HFF-Myc (cell line): ENCODE measurements at places on chromosomes 2 and 18.

- DNase-seq, result no peak
Observed at GRCh38 chr2:7604456-7604855, 687.2 kb downstream of the RNF144A start.

DNA sequence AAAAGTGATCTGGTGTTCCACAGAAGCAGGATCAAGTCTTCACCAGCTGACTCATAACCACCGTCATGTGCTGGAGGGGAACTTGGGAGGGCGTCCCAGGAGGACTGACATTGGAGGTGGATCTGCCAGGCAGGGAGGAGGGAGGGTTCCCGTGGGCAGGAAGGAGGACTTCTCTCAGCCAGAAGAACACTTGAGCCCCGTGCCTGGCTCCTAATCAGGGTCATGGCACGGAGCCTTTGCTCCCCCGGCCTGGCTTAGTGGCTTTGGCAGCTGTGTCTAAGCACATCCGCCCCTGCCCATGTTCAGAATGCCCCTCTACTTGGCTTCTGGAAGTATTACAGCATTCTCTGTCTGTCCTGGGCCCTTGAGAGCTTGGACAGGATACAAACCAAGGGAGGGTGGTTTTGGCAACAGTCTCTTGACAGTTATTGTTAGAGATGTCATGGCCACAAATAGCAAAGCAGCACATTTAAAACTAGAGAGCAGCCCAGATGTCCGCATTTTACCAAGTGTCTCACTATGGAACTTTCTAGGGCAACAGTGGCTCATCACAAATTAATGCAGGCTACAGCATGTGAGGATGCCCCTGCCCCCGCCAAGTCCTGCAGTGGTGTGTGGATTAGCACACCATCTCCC lies 11.5 kb downstream of the PPP1R7 start:
- DNase-seq, result peak; percentile 49

DNA sequence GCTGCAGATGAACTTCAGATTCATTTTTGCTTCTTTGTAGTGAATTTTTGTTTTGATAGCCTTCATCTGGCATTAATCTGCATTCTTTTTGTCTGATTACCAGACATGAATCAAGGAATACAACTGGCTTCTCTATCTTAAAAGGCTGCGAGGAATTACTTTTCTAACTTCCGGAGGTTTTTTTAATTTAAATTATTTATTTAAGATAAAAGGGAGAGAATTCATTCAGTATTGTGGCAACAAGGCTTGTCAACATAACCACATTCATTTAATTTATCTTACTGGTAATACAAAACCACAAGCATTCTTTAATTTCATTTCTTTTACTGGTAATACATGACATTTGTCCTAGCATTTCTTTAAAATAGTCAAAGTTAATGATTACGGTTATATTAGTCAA lies 36.0 kb downstream of the CSRNP3 start:
- DNase-seq, result no peak

DNA sequence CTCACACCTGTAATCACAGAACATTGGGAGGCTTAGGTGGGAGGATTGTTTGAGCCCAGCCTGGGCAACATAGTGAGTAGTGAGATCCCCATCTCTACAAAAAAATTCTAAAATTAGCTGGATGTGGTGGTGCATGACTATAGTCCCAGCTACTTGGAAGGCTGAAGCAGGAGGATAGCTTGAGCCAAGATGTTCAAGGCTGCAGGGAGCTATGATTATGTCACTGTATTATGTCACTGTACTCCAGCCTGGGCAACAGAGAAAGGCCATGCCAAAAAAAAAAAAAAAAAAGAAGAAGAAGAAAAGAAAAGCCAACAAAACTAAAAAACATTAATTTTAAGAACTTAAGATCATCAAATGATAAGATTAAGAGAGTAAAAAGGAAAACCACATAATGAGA lies 17.4 kb upstream of the NCOA1 start:
- no peak for DNase-seq

DNA sequence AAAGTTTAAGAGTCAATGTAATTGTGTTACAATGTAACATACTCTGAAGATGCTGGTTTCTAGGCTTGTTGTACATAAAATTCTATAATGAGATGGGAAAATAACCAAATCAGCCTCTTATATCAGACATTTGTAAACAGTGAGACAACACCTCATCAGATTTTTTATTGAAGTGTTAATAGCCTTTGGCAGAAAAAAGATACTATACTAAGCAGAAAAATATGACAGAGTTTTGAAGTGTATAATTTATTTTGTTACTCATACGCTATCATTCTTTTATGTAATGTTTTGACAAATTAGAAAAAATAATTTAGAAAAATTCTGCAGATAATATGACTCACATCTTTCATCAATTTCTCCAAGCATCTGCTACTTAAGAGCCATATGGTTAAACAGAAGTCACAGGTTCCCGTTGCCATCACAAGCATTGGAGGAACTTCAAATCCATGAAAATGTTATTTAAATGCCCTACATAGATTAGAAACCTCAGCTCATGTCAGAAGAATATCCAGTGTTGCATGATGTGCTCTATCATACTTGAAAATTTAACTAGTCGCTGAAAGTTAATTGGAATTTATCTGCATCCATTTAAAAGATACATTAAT lies 535.4 kb downstream of the LRP1B start:
- DNase-seq, result no peak
